ENCODE measurements at places on chromosomes 2 and 18. TPM values are rescaled to one million over a fixed set of nuclear protein-coding genes. Genes with fewer than 3 reads are reported as not detected.

- peaks cover 5% of the 10 kb centered on the region for H3K27me3 ChIP-seq
- H3K36me3 ChIP-seq, result peaks cover 15% of the 10 kb centered on the region
- no peak for DNase-seq
- no peaks in the 10 kb centered on the region for H3K4me1 ChIP-seq
- H3K27ac ChIP-seq, result no peak overlapping the region
- no peak overlapping the region for H3K4me3 ChIP-seq
These were observed 24.4 kb upstream of the FTCDNL1 start for GRCh38 chr2:199875400-199875799.

GRCh38 chr2:84492571-84492970 lies 23.7 kb upstream of the DNAH6 start:
- no peak overlapping the region for H3K27ac ChIP-seq
- no peak for DNase-seq
- H3K4me3 ChIP-seq, result no peak overlapping the region
- H3K4me1 ChIP-seq, result peaks cover 5% of the 10 kb centered on the region

DNA sequence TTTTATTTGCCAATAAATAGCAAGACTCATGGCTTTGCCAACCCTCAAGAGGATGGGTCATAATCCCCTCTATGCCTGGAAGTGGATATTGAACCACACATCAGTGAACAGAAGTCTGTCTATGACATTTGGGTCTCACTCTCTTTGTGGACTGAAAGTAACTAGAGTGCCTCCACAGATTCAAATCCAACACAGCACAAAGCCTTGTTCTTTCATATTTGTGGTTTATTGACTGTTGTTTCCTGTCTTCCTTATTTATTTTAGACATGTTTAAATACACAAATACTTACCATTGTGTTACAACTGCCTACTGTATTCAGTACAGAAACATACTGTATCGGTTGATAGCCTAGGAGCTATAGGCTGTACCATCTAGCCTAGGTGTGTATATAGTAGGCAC lies 121.9 kb downstream of the TSN start:
- H3K27ac ChIP-seq, result no peak overlapping the region
- no peak for DNase-seq
- H3K4me1 ChIP-seq, result no peaks in the 10 kb centered on the region
- H3K27me3 ChIP-seq, result peaks cover 16% of the 10 kb centered on the region

EFR3B gene
- 0.98 TPM for total RNA-seq

DNA sequence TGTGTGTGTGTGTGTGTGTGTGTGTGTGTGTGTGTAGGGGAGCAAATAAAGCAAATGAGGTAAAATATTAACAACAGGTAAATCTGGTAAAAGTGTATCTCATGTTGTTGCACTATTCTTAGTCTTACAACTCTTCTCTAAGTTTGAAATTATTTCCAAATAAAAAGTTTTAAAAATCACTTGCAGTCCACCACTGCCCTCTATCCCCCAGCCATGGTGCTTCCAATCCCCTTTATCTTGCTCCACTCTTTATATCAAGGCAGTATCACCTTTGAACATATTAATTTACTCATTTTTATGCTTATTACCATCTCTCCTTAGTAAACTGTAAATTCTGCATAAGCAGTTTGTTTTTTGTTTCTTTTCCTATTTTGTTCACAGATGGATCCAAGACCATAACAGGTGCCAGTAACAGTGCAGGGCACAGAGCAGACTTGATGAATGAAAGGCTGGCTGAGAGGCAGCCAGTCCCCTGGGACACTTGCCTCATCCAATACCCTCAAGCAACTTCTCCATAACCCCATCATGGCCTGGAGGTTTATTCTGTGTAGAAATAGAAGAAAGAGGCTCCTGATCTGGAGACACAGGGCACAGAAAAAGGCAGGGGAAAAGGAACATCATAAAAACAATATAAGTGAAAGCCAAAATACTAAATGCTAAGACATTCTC lies 67.6 kb downstream of the LDAH start:
- H3K4me3 ChIP-seq, result no peak overlapping the region
- no peaks in the 10 kb centered on the region for H3K36me3 ChIP-seq
- H3K27ac ChIP-seq, result no peak overlapping the region
- peaks cover 5% of the 10 kb centered on the region for H3K4me1 ChIP-seq
- DNase-seq, result no peak
- no peaks in the 10 kb centered on the region for H3K27me3 ChIP-seq

- H3K36me3 ChIP-seq, result peaks cover 4% of the 10 kb centered on the region
- DNase-seq, result no peak
- H3K4me1 ChIP-seq, result no peaks in the 10 kb centered on the region
These were observed 69.2 kb upstream of the EPHA4 start for GRCh38 chr2:221641181-221641871.

Data from natural killer cell treated with Interleukin-12 subunit alpha and Interleukin-12 subunit beta and Interleukin-15 and Interleukin-18, amount 100 ng/mL, for 72 hours (primary cell).